ENCODE measurements at places on chromosomes 4 and X.
A peak's percentile ranks its signal among the peaks of the same experiment; 100 is the strongest.

DNA sequence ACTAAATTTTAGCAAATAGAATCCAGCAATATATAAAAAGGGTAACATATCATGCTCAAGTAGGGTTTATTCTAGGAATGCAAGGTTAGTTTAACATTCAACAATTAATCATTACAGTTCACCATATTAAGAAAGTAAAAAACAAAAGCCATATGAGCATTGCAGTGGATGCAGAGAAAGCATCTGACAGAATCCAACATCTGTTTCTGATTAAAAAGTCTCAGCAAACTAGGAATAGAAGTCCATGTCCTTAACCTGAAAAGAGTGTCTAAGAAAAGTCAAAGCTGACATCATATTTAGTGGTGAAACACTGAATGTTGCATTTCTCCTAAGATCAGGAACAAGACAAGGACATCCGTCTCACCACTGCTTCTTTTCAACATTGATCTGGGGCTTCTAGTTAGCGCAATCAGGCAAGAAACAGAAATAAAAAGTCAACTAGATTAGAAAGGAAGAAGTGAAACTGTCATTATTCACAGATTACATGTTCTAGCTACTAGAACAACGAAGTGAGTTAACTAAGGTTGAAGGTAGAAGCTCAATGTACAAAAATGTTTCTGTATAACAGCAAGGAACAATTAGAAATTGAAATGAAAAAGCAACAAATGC lies 49.3 kb downstream of the MRPL1 start:
- H3K4me1 ChIP-seq, result no peaks in the 10 kb centered on the region
- no peak overlapping the region for H3K4me3 ChIP-seq
- DNase-seq, result no peak
- H3K36me3 ChIP-seq, result peaks cover 35% of the 10 kb centered on the region

DNA sequence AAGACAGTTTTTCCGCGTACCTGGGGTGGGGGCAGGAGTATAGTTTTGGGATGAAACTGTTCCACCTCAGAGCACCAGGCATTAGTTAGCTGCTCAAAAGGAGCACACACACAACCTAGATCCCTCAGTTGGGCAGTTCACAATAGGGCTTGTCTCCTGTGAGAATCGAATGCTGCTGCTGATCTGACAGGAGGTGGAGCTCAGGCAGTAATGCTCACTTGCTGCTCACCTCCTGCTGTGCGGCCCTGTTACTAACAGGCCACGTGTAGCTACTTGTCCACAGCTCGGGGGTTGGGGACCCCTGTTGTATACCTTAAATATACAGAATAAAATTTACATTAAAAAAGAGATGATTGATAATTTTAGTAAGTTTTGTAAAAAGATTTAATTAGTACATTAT lies 191.5 kb downstream of the SLC7A11 start:
- no peak overlapping the region for H3K27ac ChIP-seq
- no peaks in the 10 kb centered on the region for H3K4me1 ChIP-seq
- H3K4me3 ChIP-seq, result no peak overlapping the region
- H3K27me3 ChIP-seq, result peaks cover 2% of the 10 kb centered on the region
- H3K36me3 ChIP-seq, result no peaks in the 10 kb centered on the region

DNA sequence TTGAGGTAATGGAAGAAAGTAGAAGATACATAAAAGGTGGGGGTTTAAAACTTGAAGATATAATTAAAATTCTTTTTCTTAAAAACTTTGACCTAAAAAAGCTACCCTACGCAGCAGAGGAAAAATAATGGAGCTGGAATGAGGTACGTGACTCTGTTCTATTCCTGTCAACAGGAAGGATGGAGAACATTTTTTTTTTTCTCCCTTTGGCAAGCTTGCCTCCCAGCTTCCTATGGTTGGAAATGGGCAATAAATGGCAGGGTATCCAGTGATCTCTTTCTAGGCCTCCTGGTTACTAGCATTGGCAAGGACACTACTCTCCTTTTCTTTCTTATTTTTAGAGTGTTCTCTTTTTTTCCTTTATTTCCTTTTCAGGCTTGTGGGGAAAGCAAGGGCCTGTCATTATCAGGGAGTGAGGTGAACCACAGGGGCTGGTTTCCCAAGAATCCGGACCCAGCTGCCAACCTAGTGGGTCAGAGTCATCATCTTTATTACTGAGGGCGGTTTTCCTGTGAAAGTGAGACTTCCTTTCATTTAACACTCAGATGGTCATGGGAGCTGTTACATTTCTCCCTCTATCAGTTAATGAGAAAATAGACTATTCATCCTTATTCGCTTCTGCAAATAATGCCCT lies 224.6 kb downstream of the SPRY1 start:
- peaks cover 29% of the 10 kb centered on the region for H3K4me1 ChIP-seq
- no peak overlapping the region for H3K4me3 ChIP-seq
- H3K27ac ChIP-seq, result no peak overlapping the region
- no peak for DNase-seq
- peaks cover 5% of the 10 kb centered on the region for H3K36me3 ChIP-seq

DNA sequence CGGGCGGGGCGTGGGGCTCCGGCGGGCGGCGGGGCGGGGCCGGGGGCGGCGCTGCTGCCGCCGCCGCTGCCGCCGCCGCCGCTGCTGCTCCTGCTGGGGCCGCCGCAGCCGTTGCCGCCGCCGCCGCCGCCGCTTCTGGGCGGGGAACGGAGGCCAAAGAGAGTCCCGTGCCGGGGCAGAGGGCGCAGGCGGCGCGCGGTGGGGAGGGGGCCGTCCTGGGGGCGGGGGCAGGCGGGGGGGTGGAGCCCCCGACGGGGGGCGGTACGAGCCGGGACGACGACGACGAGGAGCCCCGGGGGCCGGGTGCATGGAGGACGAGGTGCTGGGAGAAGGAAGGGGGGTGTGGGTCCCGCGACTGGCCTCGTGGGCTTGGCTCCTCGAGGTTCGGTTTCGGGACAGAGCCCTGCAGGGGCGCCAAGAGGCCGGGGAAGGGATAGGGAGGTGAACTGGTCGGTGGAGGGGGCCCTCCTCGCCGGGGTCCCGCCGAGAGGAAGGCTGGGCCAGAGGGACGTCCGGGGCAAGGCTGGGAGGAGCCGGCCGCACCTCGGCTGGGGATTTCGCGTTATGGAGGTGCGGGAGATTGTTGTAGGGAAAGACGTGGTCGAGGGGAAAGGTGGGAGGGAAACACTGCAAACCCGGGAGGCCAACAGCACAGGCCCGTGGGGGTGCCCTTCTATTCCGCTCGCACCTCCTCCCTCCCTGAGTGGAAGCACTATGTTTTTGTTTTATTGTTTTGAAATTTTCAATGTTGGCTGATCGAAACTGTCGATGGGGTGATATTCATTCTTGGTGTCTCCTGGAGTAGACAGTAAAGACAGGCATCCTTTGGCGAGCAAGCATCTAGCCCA lies 1.9 kb downstream of the BCORL1 start:
- peak overlapping the region; percentile 79 for H3K4me3 ChIP-seq
- peak; percentile 19 for DNase-seq
- H3K27me3 ChIP-seq, result peaks cover 12% of the 10 kb centered on the region
- H3K4me1 ChIP-seq, result peaks cover 16% of the 10 kb centered on the region

DNA sequence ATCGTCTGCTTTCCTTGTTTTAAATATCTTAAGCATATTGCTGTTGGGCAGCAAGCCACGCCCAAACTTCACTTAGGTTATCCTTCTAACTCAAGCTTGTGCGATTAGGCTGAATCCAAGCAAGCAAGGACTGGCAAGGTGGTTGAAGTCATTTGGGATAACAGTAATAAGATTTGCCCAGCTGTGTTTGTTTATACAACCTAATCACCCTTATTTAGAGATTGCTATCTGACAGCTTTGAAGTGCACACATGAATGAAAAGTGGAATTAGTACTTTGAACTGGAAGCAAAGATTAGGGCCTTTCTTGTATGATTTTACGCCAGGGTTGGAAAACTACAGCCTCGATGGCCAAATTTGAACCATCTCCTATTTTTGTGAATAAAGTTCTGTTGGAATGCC lies 182.1 kb downstream of the ASB9 start:
- no peak for DNase-seq
- H3K27me3 ChIP-seq, result peaks cover 2% of the 10 kb centered on the region
- no peak overlapping the region for H3K4me3 ChIP-seq
- H3K4me1 ChIP-seq, result no peaks in the 10 kb centered on the region

DNA sequence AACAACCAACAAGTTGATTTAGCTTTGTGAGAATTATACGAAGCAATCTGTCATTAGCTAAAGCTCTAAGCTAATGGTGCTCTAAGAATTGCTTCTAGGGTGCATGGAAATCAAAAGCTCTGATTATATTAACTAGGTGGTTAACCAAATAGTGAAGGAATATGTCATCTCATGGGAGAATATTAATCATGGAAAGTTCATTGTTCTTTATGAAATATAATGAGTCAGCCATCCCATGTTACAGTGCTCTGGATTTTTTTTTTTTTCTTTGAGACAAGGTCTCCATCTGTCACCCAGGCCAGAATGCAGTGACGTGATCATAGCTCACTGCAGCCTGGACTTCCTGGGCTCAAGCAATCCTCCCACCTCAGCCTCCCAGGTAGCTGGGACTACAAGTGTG lies 10.5 kb downstream of the DCAF8L2 start:
- H3K27ac ChIP-seq, result no peak overlapping the region
- H3K27me3 ChIP-seq, result no peaks in the 10 kb centered on the region
- no peak for DNase-seq
- H3K36me3 ChIP-seq, result no peaks in the 10 kb centered on the region
- H3K4me1 ChIP-seq, result no peaks in the 10 kb centered on the region
- H3K4me3 ChIP-seq, result no peak overlapping the region

- no peak overlapping the region for H3K4me3 ChIP-seq
- H3K27me3 ChIP-seq, result no peaks in the 10 kb centered on the region
- no peak for DNase-seq
Measured at GRCh38 chrX:116009861-116010710, 160.5 kb upstream of the AGTR2 start.

All from activated T-helper 1 cell treated with anti-CD3 and anti-CD28 coated beads, Interleukin-12 subunit alpha, Interleukin-12 subunit beta, Interleukin-2, Interleukin-4 antibody, amounts not matched to agents 30 ng/mL and 10 ng/mL and 1 ng/mL, durations not matched to agents 14 hours and 24 hours and 36 hours (primary cell).